ENCODE measurements at places on chromosomes 1 and 21. TPM values are rescaled to one million over a fixed set of nuclear protein-coding genes. Genes with fewer than 3 reads are reported as not detected.
A peak's percentile ranks its signal among the peaks of the same experiment; 100 is the strongest.

- DNase-seq: peak; percentile 87
Measured at GRCh38 chr1:109277434-109278204, 5.3 kb downstream of the PSRC1 start.

- no peak for DNase-seq
Measured at GRCh38 chr1:178871551-178872320, 859 bp upstream of the ANGPTL1 start.

GRCh38 chr1:112927462-112927990 is 28.5 kb downstream of the SLC16A1 start:
- DNase-seq: no peak

GRCh38 chr1:160129046-160129445 is 13.5 kb downstream of the ATP1A2 start:
- DNase-seq: no peak

DNA sequence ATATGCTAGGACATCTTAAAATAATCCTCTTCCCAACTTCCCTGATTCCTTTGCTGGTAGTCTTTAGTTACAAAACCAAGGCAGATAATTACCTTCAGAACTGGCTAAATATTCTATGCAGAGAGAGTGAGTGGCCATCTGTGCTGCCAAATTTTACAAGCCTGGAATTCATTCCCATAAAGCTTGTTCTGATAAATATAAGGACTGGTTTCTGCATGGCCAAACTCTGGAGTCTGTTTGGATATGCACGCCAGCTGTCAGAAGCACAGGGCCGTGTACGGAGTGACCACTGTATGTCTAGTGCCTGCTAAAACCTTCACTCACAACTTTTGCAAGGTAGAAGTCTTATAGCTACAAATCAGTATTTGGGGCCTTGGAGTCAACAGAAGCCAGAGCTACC is 66.5 kb upstream of the RAVER2 start:
- no peak for DNase-seq

GRCh38 chr1:226029093-226029496 is 30.0 kb upstream of the SDE2 start:
- no peak for DNase-seq

UMODL1 gene
- not detected for total RNA-seq

TTC3 gene
- total RNA-seq: 37.0 TPM

GPR157 gene
- total RNA-seq: 42.2 TPM

OR2G6 gene
- not detected for total RNA-seq

SLAMF1 gene
- total RNA-seq: 0.15 TPM

SNIP1 gene
- total RNA-seq: 9.7 TPM
